ENCODE measurements at places on chromosomes 3 and 15.

- no peak for DNase-seq
These were observed 200.9 kb upstream of the ZPLD1 start for GRCh38 chr3:102233881-102234280.

GRCh38 chr15:42092398-42093318 lies 1.7 kb downstream of the PLA2G4D start:
- DNase-seq: peak; percentile 27

GRCh38 chr3:101362406-101362805 lies 42.0 kb upstream of the IMPG2 start:
- DNase-seq: no peak

GRCh38 chr3:196332168-196332567 lies 6.0 kb downstream of the TM4SF19 start:
- DNase-seq: no peak

DNA sequence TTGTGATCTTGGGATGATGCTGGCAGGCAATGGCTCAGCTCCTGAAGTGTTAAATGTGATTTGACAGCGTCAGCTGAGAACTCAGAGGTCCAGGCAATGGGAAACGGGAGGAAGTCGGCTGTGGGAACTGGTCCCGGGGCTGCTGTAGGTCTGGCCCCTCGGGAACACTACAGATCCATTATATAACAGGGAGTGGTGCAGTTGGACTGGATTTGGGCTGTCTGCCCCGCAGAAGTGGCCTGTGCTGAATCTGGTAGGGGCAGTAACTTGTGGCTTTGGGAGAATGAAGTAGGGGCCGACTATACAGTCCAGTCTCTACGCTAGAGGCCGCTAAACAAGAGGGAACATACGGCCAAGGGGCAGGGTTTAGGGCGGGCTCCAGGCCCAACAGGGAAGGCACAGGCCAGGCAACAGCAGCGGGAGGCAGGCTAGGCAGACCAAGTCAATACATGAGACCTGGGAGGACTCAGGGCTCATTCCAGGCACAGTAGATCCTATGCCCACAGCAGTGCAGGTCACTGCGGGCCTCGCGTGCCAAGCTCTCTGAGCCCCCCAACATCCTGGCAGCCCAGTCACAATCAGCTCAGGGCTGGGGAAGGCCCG lies 20.3 kb upstream of the IL16 start:
- no peak for DNase-seq

DNA sequence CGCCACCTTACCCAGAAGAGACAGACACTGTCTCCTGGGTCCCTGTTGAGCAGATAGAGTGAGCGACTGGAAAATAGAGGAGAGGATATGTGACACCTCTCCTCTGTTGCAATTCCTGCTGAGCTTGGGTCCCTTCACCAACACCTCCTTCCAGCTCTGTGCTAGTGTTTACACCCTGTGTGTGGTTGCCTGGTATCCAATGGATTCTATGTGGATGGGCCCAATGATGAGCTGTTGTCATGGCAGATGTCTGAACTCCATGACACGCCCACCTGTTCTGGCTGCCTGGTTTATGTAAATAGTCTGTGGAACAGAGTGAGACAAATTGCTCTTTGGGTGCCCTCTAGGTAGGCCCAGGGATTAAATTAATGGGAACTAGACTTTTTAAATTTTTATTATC lies 23.7 kb downstream of the RBM5 start:
- no peak for DNase-seq

DNA sequence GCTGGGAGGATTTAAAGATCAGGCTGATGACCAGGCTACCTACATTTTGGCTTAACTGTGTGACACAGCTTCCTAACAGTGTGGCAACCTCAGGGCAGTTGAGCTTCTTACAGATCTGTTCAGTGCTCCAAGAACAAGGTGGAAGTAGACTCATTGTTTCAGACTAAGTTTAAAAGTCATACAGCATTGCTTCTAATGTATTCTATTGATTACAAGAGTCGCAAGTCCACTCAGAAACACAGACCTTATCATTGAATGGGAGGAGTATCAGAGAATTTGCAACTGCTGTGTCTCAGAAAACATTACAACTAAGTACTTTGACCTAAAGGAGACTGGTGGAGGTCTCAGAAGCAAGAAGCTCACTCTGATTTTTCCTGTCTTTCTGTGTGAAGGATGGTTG lies 579.5 kb upstream of the TGFBR2 start:
- DNase-seq: no peak

- peak; percentile 8 for DNase-seq
These were observed 669.7 kb downstream of the ROBO1 start for GRCh38 chr3:79097964-79098660.

DNA sequence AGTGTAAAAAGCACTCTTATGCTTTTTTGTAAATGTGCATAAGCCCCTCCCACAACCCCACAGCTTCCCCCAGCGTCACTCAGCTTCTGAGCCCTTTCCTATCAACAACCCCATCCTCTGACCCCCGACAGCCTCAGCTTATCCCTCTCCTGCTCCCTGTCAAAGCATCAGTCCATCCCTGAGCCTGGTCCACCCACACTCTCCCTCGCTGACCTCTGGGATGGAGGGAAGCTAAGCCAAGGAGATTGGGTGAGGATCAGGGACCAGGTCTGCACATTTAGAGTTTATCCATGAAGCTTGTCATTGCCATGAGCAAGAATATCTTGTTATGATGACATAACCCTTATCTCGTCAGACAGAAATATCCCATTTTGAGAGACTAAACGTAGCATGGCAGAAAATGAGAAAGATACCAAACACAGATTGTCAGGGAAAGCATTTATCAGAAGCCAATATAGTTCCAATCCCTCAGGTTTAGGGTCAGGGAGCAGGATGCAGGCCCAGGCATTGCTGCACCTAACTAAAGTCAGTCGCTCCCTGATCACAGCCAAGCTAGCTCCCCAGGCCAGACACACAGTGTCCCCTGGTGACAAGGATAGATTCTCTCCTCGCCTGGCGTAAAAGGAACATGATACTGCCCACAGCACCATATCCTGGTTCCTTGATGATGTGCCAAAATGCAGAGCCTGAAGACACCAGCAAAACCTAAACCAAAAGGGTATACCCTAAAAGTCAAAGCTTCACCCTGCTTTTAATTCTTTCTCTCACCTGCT lies 66.9 kb downstream of the DCLK3 start:
- no peak for DNase-seq

GRCh38 chr3:100198579-100199269 lies 62.1 kb upstream of the TBC1D23 start:
- DNase-seq: no peak

- DNase-seq: peak; percentile 65
These were observed 108.9 kb downstream of the ANO10 start for GRCh38 chr3:43512754-43513404.

- DNase-seq: peak; percentile 75
These were observed 7.2 kb upstream of the STAC start for GRCh38 chr3:36373084-36373483.

- no peak for DNase-seq
These were observed 183.3 kb downstream of the PDE8A start for GRCh38 chr15:85164841-85165466.

DNA sequence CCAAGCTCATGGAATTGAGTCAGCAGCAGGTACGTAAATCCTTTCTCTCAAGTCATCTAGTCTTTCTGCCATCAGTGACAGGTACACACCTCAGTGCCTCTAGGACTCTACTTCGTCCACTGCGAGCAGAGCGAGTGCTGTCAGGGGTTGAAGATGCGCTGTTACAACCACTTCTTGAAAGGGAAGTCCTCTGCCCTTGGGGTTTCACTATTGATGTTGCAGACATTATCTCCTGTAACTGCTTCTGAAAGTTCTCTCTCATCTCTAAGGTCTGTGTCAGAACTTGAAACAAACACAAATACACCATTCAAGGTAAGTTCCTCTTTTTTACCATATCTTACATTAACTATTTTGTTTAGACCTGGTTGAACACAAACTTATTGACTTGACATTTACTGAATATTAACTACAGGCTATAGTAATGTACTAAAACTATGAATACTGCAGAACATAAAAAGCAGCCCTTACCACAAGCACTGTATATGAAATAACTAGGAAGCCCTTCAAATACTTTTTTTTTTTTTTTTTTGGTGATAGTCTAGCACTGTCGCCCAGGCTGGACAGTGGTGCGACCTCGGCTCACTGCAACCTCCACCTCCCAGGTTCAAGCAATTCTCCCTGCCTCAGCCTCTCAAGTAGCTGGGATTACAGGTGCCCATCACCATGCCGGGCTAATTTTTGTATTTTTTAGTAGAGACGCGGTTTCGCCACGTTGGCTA lies 41.5 kb downstream of the TOPBP1 start:
- no peak for DNase-seq

- DNase-seq: peak; percentile 21
These were observed 38.1 kb upstream of the IGDCC4 start for GRCh38 chr15:65460741-65461347.

GRCh38 chr15:71748293-71748718 lies 62.0 kb upstream of the NR2E3 start:
- DNase-seq: peak; percentile 24

DNA sequence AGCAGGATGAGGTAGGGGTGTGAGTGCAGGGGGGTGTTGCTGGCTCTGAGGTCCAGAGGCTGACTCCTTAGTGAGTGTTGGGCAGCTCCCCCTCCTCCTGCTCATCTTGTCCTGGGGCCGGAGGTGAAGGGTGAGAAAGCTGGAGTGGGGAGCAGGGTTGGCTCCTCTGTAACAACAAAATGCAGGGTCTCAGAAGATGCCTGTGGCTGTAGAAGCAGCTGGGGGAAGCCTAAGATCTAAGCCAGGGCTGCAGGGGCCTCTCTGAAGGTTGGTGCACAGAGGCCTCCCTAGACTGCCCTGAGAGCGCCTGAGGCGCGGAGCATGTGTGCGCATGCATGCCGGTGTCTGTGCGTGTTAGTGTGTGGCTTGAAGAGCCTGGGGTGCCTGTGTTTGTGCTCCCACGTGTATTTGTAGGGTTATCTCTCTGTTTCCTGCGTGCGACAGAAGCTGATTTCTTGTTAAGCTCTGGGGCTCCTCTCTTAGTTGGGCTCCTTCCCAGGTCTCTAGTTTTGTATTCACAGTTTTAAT lies 5.3 kb upstream of the HDAC11 start:
- no peak for DNase-seq

GRCh38 chr3:120049072-120049471 lies 45.2 kb downstream of the GSK3B start:
- DNase-seq: no peak

- DNase-seq: no peak
These were observed 10.2 kb downstream of the H1-8 start for GRCh38 chr3:129553171-129553570.

GRCh38 chr3:52503788-52504424 lies 8.8 kb downstream of the STAB1 start:
- no peak for DNase-seq

- no peak for DNase-seq
These were observed 55.9 kb upstream of the KLF13 start for GRCh38 chr15:31270767-31271166.

- DNase-seq: no peak
These were observed at the start of gene SLC6A20 for GRCh38 chr3:45795882-45796765. Gene SLC6A20 (minus strand): TSS chr3:45796536. CDS start chr3:45796419, 117 bp downstream.

DNA sequence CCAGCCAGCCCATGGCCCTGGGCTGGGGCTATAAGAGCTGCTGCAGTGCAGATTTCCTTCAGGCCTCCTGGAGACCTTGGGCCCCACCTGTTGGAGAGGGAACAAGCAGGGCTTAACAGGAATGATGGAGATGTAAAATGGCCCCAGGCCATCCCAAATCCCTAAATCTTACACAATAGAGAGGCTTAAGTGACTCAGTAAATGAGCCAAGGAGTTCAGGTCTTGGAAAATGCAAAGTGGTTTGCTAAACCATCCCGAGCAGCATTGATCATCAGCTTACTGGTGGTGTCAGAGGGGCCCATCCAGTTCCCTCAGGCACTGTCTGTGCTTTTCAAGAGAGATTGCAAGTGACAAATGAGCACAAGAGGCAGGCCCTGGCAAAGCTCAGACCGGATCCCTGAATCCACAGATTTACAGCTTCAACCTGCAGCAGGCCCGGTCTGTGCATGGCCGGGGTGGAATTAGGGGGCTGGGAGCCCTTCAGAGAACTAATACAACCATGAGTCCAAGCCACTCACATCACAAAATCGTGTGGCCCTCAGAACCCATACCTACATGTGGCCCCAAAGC lies 325.4 kb downstream of the UACA start:
- DNase-seq: peak; percentile 41

GRCh38 chr3:86815880-86816279 lies 175.1 kb downstream of the VGLL3 start:
- no peak for DNase-seq

GRCh38 chr15:96311256-96311955 lies 19.1 kb upstream of the NR2F2 start:
- no peak for DNase-seq

Data from foreskin fibroblast (primary cell).